Uterus (tissue), 4 donors: ENCODE measurements at places on chromosomes 7 and 10.

DNA sequence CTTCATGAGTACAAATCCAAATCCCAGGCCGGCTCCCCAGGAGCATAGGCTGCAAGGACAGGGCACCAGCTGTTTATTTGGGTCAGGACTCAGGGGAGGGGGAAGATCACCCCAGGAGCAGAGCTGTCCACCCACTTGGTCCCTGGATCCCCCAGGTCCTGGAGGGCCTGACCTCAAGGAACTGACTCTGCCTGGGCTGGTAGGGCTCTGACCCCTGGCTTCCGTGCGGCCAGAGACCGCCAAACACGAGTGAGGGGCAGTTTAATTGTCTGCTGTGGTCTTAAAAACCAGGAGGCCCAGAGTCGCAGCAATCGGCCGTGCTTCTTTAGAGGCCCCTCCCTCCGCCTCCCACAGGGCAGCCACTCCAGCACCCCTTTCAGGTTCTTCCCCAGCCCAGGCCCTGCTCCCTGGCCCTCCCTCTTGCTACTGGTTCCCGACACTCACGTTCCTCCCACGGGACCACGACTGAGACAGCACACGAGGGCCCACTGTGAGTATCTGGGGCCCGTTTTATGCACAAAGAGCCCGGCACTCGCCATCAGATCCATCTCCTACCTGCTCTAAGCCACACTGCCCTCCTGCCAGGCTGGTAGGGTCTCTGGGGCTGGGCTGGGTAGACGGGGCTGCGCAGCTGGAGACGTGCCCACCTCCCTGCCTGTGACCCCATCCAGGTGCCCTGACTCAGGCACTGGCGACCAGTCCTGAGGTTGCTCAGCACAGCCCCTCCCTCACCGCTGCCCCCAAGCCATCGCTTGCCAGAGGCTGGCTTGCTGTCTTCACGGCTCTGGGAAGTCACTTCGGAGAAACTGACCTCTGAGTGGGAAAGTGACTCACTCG is 30.0 kb upstream of the CFAP46 start:
- no peak for DNase-seq

DNA sequence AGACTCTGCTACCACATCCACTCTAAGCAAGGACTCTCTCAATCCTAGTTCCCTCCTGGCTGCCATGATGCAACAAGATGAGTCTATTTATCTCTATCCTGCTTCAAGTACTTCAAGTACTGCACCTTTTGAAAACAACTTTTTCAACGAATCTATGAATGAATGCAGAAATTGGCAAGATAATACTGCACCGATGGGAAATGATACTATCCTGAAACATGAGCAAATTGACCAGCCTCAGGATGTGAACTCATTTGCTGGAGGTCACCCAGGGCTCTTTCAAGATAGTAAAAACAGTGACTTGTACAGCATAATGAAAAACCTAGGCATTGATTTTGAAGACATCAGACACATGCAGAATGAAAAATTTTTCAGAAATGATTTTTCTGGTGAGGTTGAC is 40.7 kb downstream of the AHR start:
- no peak for DNase-seq

GRCh38 chr10:35819736-35820135 is 177.6 kb upstream of the FZD8 start:
- DNase-seq = no peak

GRCh38 chr10:93216341-93216985 is 142.8 kb downstream of the CYP26A1 start:
- DNase-seq = no peak

DNA sequence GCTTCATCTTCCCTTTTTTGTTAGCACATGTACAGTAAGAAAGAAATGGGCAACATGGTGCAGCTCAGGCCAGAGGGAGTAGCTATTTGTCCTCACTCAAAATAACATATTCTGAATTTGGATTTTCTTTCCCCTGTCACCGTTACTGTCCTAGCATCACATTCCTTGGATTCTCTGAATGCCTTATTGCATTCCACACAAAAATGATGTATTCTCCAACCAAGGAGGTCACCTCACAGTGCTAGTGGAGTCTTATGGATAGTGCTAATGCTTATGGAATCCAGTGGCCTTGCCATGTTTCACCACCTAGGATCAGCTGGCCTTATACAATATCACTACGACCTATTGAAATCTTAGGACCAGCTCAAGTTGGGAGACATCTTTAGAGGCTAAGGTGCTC is 7.2 kb downstream of the PRSS58 start:
- no peak for DNase-seq

DNA sequence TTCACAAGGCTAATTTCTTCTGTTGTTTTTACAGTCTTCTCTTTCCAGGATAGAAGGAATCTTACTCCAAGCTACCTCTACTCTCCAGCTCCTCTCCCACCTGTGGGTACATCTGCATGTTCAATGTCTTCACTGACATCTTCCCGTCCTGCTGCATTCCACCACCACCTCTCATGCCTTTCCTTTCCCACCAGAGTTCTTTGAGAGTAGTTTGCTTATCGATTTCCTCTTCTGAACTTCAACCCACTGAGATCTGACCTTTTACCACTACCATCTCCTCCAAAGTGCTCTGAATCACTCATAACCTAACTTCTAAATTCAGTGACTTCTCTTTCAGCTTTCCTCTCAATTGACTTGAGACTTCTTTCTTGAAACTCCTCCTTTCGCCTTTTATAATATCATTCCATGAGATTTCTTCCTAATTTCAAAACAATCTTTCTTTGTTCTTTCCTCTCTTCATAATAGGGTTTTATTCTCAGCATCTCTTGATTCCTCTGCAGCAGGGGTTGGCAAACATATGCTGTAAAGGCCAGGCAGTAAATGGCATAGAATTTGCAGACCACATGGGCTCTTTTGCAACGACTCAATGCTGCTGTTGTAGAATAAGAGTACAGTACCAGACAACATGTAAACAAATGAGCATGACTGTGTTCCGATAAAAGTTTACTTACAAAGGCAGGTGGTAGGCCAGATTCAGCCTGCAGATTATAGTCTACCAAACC is 22.1 kb downstream of the ACSL5 start:
- no peak for DNase-seq

- no peak for DNase-seq
Measured at GRCh38 chr7:157389951-157390730, 53.3 kb downstream of the DNAJB6 start.
